ENCODE measurements at places on chromosomes 2 and 18.
A peak's percentile ranks its signal among the peaks of the same experiment; 100 is the strongest.

DNA sequence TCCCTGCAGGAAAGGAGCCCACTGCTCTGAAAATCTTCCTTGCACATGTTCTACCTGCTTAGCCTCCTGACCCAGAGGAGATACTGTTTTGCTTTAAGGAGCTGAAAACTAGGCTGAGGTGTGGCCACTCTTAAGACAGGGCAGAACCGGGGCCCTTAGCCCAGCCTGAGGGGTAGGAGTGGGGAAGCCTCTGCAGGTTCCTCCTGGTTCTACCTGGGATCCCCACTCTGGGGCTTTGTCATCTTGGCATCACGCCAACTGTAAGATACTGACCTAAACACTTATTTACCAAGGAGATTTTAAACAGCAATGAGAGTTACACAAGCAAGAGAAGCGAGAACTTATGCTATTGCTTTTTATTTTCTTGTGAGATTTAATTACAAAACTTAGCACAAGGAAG, 86.9 kb downstream of the KCTD1 start:
- DNase-seq: no peak

- no peak for DNase-seq
Measured at GRCh38 chr2:16096962-16097361, 156.6 kb downstream of the MYCN start.

GRCh38 chr2:227238238-227239237, 74.1 kb downstream of the COL4A3 start:
- peak; percentile 40 for DNase-seq

DNA sequence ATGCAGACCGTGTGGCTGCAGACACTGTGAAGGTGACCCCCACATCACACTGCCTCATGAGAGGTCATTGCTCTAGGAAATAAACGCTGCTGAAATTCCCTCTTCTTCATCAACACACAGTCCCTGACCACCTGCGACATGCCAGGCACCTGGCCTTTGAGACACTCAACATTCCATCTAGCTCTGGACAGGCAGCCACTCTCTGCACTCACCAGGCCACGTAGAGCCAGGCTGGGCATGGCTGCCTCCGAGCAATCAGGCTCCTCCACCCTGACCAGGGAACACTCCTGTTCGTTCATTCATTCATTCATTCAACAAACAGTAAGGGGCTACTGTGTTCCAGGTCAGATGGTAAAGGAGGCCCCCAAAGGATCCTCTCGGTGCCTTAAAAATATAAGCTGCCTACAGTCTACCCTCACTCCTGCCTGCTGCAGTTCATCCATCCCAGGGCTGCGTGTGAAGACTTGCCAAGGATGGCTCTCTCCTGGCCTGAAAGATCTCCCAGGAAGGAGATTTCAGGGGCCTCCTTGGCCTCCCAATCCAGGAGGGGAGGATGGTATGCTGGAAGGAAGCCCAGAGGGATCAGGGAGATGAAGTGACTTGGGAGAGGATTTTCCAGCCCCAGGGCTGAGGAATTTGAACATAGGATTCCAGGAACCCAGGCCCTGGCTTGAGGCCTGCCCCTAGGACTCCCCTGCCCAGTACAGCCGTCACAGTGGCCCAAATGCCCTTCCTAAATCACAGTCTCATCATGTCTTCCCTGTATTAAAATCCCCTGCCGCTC, 66.7 kb downstream of the TNS1 start:
- no peak for DNase-seq

- DNase-seq: no peak
Measured at GRCh38 chr2:39625927-39626270, 39.8 kb upstream of the TMEM178A start.

DNA sequence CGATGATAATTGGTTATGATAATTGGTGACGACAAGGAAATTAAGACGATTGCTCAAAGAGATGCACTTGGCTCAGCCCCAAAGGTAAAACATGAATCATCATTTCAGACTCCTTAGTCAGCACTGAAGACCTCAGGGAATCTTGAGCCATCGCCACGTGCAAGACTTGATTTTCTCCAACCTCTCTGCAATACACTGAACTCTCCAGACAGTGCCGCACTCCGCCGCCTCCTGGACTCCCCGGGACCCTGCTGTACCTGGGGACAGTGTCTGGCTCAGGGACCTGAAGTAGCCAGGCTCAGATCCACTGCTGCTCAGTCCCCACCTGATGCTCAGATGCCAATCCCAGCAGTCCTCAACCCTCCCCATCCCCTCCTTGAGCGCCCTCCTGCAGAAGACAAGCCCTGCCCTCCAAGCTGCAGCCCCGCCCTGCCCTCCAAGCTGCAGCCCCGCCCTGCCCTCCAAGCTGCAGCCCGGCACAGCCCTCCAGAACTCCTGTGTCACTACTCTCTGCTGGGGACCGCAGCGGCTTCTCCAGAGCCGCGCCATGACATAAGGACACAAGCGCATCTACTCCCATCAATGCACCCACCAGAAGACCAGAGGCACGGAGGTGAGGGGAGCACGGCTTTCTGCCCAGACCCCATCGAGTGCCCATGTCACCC, 1.1 kb downstream of the TMEM18 start:
- no peak for DNase-seq

DNA sequence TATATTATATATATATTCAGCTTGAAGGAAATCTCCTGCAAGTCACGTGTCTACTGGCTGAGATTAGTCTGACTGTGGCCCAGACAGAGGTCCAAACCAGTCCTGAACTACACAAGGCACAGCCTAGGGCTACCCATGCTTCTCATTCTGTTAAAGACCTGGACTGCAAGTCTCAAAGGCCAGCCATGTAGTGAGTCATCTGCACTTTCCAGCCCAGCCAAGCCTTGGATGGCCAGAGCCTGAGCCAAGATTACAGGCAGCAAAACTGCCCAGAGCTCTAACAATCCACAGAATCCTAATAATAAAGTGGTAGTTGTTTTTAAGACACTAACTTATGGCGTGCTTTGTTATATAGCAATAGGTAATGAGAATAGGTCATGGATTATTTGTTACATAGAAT, 259.6 kb downstream of the SS18 start:
- DNase-seq: no peak

GRCh38 chr18:23845988-23846630, 156.9 kb downstream of the LAMA3 start:
- DNase-seq: no peak

GRCh38 chr2:109254174-109254904, 125.3 kb downstream of the SH3RF3 start:
- no peak for DNase-seq

- DNase-seq: no peak
Measured at GRCh38 chr2:115183144-115183543, 740.7 kb downstream of the DPP10 start.

DNA sequence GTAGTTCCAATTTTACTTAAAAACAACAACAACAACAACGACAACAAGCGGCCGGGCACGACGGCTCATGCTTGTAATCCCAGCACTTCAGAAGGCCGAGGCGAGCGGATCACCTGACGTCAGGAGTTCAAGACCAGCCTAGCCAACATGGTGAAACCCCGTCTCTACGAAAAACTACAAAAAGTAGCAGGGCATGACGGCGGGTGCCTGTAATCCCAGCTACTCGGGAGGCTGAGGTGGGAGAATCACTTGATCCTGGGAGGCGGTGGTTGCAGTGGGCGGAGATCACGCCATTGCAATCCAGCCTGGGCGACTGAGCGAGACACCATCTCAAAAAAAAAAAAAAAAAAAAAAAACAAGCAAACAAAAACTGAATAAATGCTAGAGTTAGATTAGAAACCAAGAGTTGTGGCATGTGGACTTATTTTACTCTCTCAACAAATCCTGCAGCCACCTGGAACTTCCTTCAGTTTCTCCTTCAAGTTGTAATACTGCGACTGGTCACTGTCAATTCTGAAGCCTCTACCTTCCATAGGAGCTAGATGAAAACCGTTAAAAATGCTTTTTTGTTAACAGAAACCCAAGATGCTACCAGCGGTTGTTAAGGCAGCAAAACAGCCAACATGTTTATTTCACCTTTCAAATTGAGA, 1.3 kb downstream of the ATP5F1A start:
- no peak for DNase-seq

- no peak for DNase-seq
Measured at GRCh38 chr2:205629091-205629776, 53.1 kb upstream of the NRP2 start.

GRCh38 chr2:142286618-142287017, 155.8 kb upstream of the LRP1B start:
- DNase-seq: no peak

GRCh38 chr2:55871637-55872036, 51.9 kb downstream of the EFEMP1 start:
- no peak for DNase-seq

GRCh38 chr2:109067631-109068125, 61.3 kb upstream of the SH3RF3 start:
- no peak for DNase-seq

- DNase-seq: no peak
Measured at GRCh38 chr18:24669502-24669901, 209.1 kb downstream of the HRH4 start.

DNA sequence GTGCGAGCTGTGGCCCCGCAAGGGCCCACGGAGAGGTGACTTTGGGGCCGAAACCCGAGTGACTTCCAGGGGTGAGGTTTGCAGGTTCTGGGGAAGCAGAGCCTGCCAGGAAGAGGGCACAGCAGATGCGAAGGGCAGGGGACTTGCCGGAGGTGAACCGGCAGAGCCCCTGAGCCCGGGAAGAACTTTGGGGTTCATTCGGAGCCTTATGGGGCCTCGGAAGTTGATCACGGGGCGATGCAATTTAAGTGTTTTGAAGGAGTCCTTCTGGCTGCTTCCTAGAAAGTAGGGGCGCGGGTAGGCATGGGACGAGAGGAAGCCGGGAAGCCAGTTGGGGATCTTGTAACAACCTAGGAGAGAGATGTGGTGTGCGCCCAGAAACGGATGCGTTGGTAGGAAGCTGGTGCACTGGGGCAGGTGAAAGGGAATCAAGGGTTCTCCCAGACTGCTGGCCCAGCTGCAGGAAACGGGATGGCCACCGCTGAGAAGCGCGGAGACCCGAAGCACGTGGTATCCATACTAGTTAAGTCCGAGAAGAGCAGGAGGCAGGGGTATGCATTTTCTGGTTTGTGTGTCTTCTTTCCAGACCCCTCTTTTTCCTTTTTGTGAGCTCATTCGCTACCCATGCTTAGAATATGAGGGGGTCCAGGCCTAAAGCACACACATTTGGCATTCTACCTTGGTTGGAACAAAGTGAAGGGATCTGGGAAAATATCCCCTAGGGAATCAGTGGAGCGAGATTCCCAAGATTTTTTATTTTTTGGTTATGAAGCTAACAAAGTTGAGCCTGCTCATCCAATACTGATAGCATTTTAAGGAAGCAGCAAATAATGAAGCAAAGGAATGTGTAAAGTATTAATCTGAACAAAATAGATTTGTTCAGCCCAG, 758 bp downstream of the SCLY start:
- no peak for DNase-seq

DNA sequence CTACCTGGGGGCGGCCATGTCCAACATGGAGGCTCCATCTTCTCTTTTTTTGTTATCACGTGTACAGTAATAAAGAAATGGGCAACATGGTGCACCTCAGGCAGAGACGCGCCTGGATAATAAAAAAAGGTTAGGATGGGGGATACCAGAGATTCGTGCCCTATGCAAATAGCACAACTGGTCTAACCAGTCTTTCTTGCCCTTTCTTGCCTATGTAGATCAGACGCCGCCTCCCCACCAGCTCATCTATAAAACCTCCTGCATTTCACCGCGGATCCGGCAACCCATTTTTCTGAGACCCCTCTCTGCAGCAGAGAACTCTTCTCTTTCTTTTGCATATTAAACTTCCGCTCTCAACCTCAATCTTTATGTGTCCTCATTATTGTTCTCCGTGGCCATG, 68.7 kb downstream of the MYL12B start:
- DNase-seq: no peak

GRCh38 chr2:71823526-71823925, 324.1 kb downstream of the CYP26B1 start:
- DNase-seq: no peak

GRCh38 chr2:57190007-57190406, 856.6 kb upstream of the VRK2 start:
- DNase-seq: no peak

DNA sequence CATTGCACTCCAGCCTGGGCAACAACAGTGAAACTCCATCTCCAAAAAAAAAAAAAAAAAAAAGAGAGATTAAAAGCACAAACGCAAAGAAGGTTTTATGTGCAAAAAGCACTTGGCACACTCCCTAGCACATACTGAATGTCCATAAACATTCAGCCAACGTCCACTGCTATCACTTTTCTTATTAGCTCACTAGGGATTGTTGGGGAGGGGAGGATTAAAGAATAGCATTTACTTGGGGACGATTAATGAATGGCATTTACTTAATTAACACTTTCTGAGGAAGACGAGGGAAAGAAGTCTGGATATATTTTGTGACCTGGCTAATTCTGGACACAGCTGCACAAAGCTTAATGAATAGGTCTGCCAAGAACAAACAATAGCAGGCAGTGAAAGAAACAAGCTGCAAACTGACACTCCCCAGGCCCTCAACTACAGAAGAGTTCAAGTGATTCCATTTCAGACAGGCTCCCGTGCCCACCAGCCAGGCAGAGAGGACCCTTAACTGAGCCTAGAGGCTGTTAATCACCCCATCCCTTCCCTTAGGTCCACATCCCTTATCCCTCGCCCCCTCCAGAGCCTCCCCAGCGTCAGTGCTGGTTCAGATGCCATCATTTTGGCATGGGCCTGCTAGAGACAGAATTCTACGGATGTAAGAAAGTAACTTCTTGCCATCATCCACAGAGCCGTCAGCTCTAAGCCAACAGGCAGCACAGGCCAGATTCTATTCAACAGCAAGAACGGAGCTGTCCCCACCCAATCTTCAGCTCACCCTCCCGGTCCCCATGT, 7.4 kb downstream of the CYB5A start:
- no peak for DNase-seq

- DNase-seq: no peak
Measured at GRCh38 chr18:34864836-34865497, 154.9 kb downstream of the DTNA start.

DNA sequence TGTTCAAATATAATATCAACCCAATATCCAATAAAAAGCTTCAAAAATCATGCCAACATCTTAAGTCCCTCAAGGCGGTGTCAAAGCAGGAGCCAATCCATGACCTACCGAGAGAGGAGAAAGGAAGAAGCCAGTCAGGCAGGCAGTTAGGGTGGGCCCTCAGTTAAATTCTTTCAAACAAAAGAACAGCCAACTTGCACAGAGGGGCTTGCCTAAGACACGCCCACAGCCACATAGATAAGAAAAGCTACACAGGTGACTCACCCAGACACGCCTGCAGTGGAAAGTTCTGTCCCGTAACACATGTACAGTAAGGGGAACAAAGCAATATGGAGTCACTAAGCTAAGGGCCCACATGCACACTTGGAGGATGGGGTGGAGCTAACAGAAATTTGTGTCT, 61.3 kb downstream of the SP110 start:
- no peak for DNase-seq

GRCh38 chr2:168340931-168341330, 93.5 kb upstream of the STK39 start:
- no peak for DNase-seq

DNA sequence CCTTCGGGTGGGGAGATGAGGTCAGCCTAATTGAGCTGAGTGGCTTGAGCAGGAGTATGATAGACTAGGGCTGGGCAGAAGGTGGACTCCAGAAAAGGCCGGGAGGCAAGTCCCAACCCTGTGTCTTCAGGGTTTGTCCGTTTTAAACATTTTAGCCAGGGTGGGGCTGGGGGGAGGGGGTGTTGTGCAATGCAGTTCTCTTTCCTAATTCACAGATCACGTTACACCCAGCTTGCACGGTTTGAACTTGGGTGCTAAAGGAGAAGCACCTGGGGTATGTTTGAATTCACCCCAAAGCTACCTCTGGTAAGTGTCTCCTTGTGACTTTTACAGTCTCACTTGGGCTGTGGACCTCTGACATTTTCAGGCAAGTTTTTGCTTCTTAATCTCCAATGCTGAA, 233.3 kb downstream of the AGAP1 start:
- DNase-seq: no peak

Data from activated CD8-positive, alpha-beta memory T cell treated with anti-CD3 and anti-CD28 coated beads for 1 hour (primary cell).